ENCODE measurements at places on chromosomes 3 and 15.

GRCh38 chr15:100728371-100729201 is 126.2 kb downstream of the ASB7 start:
- no peak for DNase-seq

- no peak for DNase-seq
Measured at GRCh38 chr3:26381411-26381810, 241.2 kb upstream of the LRRC3B start.

- peak; percentile 63 for DNase-seq
Measured at GRCh38 chr15:72116731-72117485, 1.0 kb downstream of the MYO9A start.

- no peak for DNase-seq
Measured at GRCh38 chr3:141840737-141841544, 35.5 kb upstream of the ATP1B3 start.

DNA sequence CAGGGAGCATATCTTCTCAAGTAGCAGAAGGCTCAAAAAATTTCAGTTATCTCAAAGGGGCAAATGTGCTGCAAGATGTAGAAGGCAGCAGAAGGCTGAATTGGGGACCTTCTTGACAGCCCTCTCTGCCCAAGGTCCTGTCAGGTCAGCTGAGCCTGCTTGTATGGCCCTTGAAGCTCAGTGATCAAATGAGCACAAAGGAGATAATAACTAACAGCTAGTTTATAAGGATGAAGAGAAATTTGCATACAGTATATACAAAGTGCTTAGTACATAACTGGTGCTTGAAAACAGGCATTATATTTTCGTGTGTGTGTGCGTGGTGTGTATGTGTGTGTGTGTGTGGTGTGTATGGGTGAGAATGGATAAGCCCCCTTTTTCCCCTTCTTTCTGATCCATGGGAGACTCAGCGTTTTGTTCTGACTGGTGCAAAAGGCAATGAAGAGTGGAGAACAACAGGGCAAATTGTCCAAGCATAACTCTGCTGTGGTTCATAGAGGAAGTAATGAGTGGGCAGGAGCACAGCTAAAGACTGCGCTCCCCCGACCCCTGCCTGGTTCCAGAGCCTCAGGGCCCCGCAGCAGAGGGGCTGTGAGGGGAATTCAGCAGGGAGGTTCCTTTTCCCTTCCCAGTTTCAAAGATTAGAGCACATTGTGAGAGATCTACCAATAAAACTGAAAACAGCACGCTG is 356.8 kb upstream of the NR2F2 start:
- DNase-seq = no peak

GRCh38 chr15:82571722-82572222 is 31.5 kb upstream of the RPS17 start:
- DNase-seq = no peak

- DNase-seq = no peak
Measured at GRCh38 chr3:40875581-40875980, 323.7 kb upstream of the CTNNB1 start.

- no peak for DNase-seq
Measured at GRCh38 chr3:113501597-113501996, 13.4 kb downstream of the SPICE1 start.

DNA sequence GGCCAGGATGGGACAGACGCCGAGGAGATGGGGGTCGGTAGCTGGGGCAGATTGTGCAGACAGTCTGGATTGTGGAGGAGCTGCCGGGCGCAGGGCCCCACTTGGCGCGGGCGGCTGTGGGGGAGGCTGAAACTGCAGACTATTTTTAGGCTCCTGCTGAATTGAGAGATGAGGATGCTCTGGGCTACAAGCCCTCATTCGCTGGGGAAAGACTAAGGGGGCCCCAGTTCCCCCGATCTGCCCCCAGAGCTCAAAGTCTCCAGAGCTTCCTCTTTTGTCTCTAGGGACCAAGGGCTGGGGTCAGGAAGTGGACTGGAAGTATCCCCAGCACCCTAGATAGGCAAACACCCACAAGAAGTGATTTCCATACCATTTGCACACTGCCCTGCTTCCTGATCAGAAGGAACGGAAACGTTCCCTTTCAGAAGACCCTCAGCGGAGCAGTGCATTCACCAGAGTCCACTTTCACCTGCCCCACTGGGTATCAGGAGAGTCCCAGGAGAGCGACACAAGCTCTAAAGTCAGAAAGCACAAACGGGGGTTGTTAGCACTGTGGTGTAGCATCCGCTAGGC is 29.7 kb downstream of the SEMA7A start:
- no peak for DNase-seq

DNA sequence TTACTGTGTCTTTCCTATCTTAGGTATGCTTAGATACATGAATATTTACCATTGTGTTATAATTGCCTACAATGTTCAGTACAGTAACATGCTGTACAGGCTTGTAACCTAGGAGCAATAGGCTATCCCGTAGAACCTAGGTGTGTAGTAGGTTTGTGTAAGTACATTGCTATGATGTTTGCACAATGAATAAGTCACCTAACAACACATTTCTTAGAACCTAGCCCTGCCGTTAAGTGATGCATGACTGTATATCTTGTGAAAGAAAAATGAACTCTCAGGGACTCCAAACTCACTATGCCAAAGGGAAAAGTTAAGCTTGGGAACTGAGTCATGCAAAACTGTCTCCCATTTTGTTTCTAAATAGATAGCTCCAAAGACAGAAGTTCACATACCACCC is 91.5 kb upstream of the ACP3 start:
- no peak for DNase-seq

- DNase-seq = no peak
Measured at GRCh38 chr3:16051691-16052090, 122.8 kb upstream of the GALNT15 start.

DNA sequence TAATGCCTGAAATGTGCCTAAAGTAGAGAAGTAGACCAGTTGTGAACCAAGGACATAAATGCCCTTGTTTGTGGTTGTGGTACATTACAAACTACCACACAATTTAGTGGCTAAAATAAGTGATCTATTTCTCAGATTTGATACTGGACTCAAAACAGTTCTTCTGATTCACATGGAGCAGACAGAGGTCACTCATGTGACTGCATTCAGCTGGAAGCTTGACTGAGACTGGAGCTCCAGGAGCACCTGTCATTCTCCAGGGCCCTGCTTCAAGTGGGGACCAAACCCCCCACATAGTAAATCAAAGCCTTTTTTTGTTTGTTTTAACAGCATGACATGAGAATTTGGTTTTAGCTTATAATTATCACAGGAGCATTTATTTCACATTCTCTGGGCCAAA is 301.2 kb downstream of the OXSM start:
- DNase-seq = no peak

- peak; percentile 65 for DNase-seq
Measured at GRCh38 chr15:90001683-90002427, 731 bp downstream of the ZNF710 start.

DNA sequence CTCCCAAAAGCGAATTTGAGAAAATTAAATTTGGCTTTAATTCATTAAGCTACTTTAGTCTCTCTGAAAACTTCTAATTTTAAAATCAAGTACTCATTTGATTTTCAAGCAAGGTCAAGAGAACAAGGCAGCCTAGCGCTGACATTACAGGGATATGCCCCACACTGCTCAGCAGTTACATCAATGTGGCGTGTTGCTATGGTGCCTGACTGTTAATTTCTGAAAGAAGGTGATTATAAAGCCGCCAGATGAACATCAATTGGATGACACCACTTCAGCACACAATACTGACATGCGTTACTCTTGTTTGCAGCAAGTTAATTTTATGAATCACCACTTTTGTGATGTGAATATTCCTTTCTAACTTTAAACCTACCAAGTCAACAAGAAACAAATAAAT is 284.4 kb downstream of the FOXP1 start:
- no peak for DNase-seq

DNA sequence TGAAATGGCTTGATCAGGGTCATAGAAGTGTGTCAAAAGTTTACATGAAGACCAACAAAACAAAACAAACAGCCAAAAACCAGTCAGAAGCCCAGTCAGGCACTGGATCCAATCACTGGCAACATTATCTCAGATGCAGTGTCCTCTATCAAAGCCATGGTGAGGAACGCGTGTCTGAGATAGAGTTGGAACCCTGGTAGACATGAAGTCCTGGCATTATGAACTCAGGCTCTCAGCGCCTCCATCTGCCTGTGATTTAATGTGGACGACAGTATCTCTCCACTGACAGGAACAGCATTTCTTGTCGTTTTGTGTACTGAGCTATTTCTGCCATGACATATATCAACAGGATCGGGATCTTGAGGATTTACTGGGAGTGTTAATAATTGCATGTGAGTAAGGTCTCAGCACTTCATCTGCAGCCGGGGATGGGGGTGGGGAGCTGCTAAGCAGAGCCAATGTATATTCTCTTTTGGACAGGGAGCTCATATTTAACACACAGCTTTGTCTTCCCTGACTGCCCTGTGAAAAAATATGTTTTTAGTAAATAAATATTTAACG is 1120.0 kb downstream of the IGSF11 start:
- DNase-seq = no peak

GRCh38 chr3:31331278-31331677 is 201.4 kb upstream of the STT3B start:
- DNase-seq = peak; percentile 4

GRCh38 chr3:48492461-48493202 is 11.3 kb downstream of the SHISA5 start:
- DNase-seq = no peak

GRCh38 chr3:138497851-138498250 is 63.4 kb downstream of the ESYT3 start:
- no peak for DNase-seq

GRCh38 chr3:169241991-169242707 is 421.4 kb downstream of the MECOM start:
- DNase-seq = peak; percentile 47

DNA sequence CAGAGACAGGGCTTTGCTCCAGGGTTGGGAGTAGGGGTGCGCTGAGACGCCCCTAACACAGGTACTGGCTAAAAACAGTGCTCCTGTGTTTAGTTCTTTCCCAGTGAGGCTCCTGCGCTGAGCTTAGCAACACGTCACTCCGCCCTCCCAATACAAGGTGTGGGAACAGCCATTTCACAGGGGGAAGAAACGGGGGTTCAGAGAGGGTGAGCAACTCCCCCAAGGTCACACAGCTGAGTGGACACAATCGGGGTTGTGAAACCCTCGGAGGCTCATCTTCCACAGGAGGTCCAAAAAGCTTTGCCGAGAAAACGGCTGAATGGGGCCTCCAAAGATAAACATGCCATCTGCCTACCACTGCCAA is 628 bp downstream of the PRRT3 start:
- DNase-seq = no peak

- no peak for DNase-seq
Measured at GRCh38 chr15:65907661-65908060, 38.4 kb downstream of the RAB11A start.

- DNase-seq = peak; percentile 17
Measured at GRCh38 chr3:123347691-123348264, 101.1 kb downstream of the ADCY5 start.

DNA sequence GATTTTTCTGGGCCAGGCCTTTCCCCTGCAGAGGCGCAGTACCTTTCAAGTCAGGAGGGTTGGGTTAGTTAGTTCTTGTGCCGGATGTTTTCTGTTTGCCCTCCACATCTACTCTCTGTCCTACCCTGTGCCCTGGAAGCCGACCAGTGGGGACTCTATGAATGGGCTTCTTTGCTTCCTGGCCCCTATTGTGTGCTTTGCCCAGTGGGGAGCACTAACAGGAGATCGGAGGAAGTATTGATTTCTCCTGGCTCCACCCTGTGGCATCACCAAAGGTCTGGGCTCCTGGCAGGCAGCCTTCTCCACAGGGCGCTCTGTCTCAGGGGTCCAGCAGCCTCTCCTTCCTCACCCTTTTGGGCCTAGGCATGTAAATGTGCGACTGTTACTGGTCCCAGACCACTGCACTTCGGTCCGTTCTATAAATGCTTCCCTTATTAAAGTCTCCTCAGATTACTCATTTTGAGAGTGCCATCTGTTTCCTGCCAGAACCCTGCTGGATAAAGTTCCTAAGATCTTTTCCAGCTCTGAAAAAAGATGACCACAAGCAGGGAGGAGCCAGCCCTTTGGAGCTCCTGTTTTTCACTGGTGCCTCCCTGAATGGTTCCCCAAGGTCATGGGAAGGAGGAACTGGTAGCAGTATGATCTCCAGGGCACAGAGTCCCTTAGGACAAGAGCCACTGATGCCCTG is 44.5 kb downstream of the CTDSPL start:
- DNase-seq = no peak

GRCh38 chr15:56351353-56351752 is 13.9 kb upstream of the TEX9 start:
- DNase-seq = no peak

DNA sequence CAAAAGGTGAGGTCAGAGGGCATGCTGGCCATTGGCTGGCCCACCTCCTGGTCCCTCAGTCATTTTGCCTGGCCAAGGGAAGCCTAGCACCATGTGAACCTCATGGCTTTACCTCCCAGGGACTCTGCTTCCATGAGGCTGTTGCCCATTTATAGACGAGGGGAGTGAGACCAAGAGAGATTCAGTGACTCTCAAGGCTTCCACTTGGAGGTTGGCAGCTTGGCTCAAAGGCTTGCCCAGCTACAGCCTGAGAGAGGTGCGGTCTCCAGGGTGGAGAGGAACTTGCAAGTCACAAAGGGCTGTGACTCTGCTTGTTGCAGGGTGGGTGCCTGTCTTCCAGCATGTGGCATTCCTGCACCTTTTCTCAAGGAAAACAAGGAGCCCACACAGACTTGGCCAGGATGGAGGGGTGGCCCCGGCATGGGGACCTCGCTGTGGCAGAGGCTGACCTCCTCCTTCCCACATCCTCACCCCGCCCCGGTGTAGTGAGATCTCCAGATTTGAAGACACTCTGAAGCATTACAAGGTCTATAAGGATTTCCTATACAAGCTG is 24.5 kb downstream of the CFAP100 start:
- DNase-seq = no peak

DNA sequence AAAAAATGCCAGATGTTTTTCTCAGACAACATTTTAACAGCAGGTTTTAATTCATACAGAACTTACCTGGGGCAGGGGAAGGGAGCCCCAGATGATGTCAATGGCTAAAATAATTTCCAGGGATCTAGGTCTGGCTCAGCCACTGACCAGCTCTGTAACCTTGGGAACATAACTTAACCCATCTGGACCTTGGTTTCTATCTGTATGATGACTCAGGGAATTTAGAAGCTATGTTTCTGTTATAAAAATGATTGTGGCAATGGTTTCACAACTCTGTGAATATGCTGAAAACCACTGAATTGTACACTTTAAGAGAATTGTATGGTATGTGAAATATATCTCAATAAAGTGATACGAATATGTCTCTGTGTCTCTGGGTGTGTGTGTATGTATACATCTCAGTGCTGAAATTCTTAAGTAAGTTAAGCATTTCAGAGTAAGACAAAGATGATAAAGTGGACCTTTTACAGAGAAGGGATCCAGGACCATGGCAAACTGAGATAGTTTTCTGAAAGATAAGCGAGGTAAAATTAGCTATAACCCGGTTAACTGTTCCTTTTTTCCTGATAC is 2.9 kb downstream of the SH3GL3 start:
- no peak for DNase-seq

GRCh38 chr3:105465251-105465853 is 98.6 kb downstream of the ALCAM start:
- DNase-seq = no peak

DNA sequence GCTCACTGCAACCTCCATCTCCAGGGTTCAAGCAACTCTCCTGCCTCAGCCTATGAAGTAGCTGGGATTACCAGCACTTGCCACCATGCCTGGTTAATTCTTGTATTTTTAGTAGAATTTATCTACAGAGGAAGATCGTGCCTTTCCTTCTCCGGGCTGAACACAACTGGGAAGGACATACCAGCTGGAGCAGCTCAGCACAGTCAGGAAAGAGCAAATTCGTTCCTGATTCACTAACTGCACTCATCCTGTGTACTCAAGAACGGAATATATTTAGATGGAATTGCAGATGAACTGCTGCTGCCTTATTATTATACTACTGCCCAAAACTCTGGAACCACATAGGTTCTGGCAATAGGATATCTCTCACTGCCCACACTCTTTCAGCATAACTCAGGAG is 27.1 kb upstream of the P4HTM start:
- no peak for DNase-seq
